Urinary bladder (tissue), 4 donors: ENCODE measurements at places on chromosomes 7 and 10. TPM values are rescaled to one million over a fixed set of nuclear protein-coding genes. Genes with fewer than 3 reads are reported as not detected.

The ZNF727 gene
- 0.32 TPM for total RNA-seq

The CPA5 gene
- total RNA-seq: not detected

The PAX4 gene
- total RNA-seq: not detected

The MYH16 gene
- total RNA-seq: not detected

The VWDE gene
- total RNA-seq: 6.7 TPM

The VSTM4 gene
- total RNA-seq: 60.2 TPM

The TMEM184A gene
- total RNA-seq: 9.7 TPM

The ZNF467 gene
- total RNA-seq: 2.1 TPM

The PIP gene
- total RNA-seq: not detected

The C10orf143 gene
- 1.6 TPM for total RNA-seq

The FGFR2 gene
- 61.9 TPM for total RNA-seq

The NFE2L3 gene
- 2.4 TPM for total RNA-seq

The PNLIPRP2 gene
- total RNA-seq: not detected

The SDK1 gene
- 15.1 TPM for total RNA-seq
